Activated T-helper 1 cell treated with Interleukin-2 at 50 U/mL for 16 hours (primary cell): ENCODE measurements at places on chromosomes 6 and 20.

GRCh38 chr20:63911176-63911575, 16.2 kb downstream of the DNAJC5 start:
- DNase-seq, result no peak

DNA sequence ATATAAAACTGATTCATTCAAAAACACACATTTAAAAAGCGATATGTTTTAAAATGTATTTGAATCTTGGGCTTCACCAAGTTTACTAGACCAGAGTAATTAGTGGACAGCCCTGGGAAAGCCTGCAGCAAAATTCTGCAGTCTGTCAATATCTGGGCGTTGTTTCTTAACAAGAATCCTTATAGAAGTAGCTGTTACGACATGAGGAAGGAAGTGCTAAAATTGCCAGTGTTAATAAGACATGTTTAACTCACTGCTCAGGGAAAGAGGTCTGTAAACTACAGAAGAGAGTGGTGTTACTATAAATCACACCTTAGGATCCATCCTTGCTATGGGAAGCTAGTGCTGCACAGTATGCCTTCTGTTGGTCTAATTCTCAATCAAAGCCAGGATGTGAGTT, 120.6 kb downstream of the TBX18 start:
- no peak for DNase-seq

DNA sequence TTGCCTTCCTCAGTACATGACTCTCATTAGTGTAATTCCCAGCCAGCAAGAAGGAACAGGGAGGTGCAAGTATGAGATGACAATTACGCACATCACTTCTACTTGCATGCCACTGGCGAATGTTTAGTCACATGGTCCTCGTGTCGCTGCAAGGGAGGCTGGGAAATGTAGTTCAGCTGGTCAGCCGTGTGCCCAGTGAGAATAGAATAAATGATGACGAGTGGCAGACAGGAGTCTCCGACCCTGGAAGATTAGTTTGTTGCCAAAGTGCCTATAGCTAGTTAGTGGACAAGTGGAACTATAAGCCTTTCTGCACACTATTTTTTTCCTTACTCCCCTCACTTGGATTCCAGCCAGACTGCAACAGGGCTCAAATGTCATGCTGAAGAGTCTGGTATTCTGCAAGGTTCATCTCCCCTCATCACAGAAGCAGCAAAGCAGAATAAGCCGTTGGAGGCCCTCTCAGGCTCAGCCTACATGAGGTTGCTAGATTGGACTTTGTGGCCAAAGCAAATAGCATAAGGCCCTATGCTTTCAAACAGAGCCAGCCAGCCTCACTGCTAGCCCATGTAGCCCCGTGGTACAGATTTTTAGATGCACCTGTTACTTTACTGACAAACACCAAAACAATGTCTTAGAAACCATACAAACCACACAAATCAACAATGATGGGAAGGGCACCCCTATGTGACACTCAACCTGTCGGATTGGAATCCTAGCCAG, 9.7 kb downstream of the LINC00237 start:
- no peak for DNase-seq

DNA sequence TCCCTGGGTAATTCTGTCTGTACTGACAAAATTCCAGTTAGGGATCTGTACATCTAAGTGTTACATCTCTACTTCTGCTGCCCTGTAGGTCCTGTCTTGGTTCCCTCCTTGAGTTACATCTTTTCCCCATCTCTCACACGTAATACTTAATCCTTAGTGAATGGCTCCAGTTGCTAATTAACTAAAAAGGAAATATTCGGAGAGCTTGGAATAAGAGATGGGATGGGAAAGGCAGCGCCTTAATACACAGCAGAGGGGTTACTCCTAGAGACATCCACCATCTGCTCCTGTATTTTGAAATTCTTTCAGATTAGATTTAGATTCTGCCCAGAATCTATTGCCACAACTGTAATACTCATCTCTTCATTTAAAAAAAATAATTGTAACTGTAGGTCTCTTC, 384.0 kb downstream of the SAMD5 start:
- DNase-seq, result no peak

- no peak for DNase-seq
These were observed 11.3 kb upstream of the MYT1 start for GRCh38 chr20:64152906-64153305.

DNA sequence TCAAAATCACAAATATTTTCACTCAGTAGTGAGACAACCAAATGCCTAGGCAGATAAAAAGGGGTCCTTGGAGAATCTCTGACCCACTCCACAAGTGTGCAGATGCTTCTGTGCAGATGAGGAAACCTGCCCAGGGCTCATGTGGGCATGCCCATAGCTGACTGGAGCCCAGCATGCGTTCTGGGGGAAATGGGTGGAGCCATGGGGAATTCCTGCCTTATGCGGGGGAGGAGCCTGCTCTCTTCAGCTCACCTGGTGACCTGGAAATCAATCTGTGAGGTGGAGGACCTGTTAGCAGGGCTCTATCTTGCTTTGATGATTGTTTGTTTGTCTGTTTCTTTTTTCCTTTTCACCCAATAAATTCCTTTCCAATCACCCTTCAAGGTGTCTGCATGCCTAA, 23.4 kb upstream of the PLN start:
- DNase-seq, result no peak

- no peak for DNase-seq
These were observed 91.7 kb downstream of the CLIC5 start for GRCh38 chr6:45923831-45924391.
